ENCODE measurements at places on chromosomes 6 and 20.

DNA sequence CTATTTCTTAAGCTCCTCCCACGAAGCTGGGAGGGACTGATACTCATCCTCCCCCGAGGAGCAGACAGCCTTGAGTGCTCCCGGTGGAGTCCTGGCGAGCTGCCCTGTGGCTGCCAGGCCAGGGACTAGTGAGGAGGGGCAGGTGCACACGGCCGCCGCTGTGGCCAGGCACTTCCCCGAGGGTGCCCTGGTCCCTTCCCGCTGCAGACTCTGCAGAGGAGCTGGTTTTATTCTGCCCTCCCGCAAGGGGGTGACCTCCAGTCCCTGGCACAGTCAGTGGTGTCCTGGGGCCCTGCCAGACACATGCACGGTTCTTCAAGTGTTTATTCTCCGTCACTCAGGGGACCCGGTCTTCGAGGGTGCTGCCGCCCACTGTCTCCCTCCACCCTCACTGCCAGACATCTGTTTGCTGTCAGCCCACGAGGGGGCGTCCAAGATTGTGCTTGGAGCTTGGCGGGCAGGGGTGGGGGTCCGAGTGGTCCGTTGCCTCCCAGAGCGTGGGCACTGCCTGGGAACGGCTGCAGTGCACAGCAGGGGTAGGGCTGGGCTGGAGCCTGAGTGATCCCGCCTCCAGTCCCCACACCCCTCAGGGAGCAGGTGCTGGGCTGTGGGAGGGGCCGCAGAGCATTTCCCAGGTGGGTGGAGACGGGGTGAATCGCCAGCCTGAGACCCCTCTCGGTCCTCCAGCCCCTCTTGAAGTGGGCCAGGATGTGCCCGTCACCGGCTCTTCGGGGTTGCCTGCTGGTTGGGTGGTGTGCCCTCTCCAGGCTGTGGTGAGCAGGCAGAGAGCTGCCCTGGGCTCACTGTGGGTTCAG lies 3.1 kb upstream of the CABLES2 start:
- peak; percentile 66 for DNase-seq

- no peak for DNase-seq
Observed at GRCh38 chr20:32160341-32160740, 47.2 kb downstream of the PLAGL2 start.

DNA sequence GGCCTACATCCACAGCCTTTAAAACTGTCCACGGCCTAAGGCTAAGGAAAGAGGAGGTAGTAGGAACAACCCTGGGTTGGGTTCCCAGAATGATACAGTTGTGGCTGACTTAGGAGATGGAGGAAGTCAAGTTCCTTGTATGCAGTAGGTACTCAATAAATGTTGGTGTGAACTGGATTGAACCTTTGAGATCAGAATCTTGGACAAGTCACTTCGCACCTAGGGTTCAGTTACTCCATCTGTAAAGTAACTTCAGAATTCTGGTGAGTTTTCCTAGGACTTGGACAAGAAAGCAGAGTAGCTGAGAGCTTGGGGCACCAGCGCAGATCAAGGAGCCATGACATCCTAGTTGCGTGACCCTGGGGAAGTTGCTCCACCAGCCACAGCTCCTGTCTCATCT lies 9.1 kb downstream of the XKR7 start:
- no peak for DNase-seq

GRCh38 chr20:18728870-18729224 lies 84.7 kb upstream of the SCP2D1 start:
- DNase-seq = no peak

DNA sequence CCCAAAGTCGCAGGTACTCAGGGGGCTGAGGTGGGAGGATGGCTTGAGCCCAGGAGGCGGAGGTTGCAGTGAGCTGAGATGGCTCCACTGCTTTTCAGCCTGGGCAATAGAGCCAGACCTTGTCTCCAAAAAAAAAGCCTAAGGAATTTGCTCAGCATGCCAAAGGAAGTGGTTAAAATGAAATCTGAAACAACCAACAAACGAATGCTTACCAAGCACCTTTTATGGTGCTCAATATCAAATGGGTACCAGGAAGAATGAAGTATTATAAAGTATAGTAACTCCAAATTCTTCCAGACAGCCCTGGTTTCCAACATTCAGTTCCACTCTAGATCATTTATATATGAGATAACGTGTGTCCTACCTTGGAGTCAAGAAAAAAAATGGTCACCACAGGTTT lies 14.0 kb downstream of the GMDS start:
- no peak for DNase-seq

- DNase-seq = no peak
Observed at GRCh38 chr6:150560004-150560883, 39.4 kb upstream of the PLEKHG1 start.

DNA sequence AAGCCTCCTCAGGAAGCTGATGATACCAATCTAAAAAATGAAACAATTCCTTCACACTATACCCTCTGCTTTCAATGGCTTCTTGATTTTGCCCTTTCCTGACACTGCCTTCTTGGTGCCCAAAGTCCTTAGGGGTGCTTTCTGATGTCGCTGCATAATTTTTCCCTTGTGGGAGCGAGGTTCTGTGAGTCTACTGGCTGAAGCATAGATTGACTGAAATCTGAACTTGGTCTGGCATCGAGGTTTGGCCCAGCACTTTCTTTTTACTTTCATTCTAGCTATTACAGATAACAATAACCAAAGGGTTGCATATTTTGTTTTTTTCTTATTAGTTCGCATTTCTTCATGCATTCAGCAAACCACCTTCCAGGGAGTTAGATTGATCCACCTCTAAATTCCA lies 65.8 kb downstream of the E2F3 start:
- DNase-seq = no peak

DNA sequence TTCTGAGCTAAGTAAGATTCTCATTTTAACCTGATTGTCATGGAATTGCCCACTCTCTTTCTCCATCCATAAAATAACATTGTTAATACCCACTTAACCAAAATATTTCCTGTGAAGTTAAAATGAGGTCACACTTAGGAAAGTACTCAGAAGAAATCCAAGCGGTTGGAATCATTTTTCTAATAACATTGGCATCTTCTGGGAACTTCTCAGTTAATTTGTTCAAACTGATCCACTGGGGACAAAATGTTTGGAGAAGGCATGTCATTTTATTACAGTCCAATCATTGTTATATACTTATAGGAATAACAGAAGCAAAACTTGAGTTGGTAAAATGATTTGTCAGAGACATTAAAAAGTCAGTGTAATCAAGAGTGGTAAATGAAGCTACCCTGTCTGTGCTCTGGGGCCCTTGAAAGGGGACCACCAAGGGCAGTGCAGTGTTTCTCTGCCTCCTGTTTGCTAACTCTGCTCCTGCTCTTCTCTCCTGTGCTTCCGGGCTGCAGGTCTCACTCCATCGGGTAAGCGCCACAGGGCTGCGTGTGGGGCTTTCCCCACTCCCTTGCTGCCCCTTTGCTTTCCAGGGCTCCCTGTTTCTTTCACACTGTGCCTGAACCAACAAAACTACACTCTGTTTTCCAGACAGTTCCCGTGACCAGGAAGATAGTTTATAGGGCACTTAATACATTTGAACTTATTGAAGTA lies 50.1 kb downstream of the HDDC2 start:
- no peak for DNase-seq

DNA sequence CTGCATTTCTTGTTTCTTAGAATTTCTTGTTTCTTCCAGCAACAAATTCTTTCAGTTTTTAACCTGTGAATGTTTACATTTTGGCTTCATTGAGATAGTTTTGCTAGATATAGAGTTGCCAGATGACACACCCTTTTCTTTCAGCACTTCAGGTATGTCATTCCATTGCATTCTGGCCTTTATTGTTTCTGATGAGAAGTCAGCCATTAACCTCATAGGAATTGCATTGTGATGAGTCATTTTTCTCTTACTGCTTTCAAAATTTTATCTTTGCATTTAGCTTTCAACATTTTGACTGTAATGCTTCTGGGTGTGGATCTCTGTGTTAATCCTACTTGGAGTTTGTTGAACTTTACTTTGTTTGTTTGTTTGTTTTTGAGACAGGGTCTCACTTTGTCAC lies 440.3 kb upstream of the HS3ST5 start:
- no peak for DNase-seq

GRCh38 chr6:110048221-110048875 lies 70.2 kb downstream of the GPR6 start:
- no peak for DNase-seq

- no peak for DNase-seq
Observed at GRCh38 chr20:6700563-6701329, 66.7 kb upstream of the BMP2 start.

GRCh38 chr6:44264154-44265006 lies 971 bp downstream of the NFKBIE start:
- DNase-seq = peak; percentile 68

GRCh38 chr6:130852844-130853554 lies 25.8 kb downstream of the SMLR1 start:
- no peak for DNase-seq

- DNase-seq = peak; percentile 32
Observed at GRCh38 chr20:2804041-2804828, 3.8 kb upstream of the CPXM1 start.

GRCh38 chr6:31945507-31946369 lies at the start of gene CFB:
TSS of gene CFB (plus strand) at chr6:31946095. CDS start at chr6:31946222, 127 bp downstream.
- DNase-seq = no peak

GRCh38 chr6:138815797-138816528 lies 20.1 kb downstream of the ECT2L start:
- no peak for DNase-seq

- no peak for DNase-seq
Observed at GRCh38 chr20:50142812-50143211, 10.7 kb downstream of the PEDS1 start.

DNA sequence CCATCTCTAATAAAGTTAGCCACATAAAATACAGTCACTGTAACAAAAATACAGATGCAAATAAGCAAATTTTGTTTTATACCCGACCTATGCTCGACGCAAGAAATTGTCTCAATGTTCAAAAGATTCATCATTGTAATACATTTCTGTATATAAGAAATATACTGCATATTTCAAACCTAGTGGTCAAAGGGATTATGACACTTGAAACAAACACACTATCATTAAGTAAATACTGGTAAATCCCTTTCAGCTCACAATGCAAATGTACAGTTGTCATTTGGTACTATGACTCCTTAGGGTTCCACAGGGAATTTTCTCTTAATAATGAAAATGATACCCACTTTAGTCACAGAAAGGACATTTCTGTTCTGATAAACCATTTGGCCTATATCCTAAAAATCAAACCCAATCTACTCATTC lies 2.2 kb downstream of the HIVEP2 start:
- no peak for DNase-seq

DNA sequence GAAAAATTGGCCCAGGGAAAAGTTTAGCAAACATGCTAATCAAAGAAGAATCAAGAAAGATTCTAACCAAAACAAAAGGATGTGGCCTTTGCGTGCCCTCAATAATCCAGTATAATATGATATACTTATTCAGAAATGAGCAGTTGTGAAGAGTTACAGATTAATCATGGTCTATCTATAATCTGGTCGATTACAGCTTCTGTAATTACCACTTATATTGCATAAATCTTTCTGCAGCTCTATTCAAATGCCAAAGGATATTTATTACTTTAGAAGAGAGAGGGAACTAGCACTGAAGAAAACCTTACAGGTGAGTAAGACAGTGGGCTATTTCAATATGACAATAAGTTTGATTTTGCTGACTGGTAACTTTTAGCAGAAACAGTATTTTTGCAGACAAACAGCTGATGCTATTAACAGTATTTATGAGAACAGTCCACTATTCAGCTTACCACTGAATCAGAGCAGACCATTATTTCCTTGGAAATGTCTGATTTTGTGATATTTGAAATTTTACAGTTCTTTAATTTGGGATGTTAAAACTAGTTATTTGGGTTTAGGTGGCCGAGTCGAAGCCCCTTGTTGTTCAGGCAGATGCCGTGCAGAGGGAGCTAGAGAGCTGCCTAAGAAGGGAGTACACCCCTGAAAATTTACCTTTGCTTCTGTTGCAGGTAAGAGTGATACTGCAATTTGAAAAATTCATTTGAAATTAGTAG lies 92.2 kb downstream of the CEP57L1 start:
- DNase-seq = peak; percentile 67

DNA sequence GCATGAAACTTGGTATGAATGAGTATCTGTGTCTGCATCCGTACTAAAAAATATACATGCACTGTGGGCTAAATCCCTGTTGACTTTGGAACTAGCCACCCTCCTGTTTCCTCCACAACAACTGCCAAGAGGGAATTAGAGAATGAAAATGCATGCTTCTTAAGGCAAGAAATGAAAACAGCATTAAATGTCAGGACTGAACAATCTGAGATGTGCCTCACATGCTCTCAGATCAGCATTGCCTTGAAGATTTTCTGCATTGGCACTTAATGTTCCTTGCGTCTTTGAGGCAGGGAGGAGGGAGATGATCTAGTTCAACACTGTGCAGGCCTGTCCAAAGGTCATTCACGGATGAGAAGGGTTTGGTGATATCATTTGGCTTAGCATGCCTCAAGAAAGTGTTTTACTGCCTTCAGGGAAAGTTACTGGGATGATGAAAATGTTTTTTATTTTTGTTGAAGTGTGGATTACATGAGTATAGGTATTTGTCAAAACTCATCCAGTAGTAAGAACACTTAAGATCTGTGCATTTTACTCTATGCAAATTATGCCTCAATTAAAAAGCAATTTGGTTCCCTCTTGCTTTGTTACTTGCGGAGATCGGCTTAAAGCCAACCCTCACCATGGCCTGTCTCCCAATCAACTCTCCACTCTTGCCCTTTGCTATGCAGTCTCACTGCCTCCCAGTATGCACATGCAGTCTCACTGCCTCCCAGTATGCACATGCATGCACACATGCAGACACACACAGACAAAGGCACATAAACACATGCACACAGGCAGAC lies 47.5 kb upstream of the RIN2 start:
- DNase-seq = no peak

- no peak for DNase-seq
Observed at GRCh38 chr20:54019585-54019984, 50.8 kb downstream of the BCAS1 start.

DNA sequence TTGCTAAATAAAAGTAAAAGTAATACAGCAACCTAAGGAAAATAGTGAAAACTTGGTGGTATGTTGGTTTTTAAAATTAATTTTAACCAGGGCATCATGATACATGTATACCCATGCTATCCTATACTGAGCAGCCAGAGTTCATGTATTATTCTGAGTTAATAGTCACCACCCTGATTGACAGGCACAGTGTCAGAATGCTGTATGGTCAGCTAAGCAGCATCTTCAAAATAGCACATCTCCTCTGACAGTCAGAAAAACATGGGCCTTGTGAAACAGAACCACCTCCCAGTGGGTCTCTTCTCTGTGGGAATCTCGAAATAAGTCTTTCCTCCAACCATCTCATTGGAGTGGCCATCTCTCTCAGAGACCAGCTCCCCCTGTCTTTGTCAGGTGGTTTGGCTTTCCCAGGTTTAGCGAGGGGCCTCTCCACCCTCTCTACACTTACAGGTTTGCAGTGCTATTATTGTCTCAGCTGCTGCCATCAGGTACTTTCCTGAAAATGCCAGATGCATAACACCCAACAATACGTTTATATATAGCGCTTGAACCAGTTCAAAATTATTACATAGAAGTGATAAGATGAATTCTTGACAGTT lies 47.1 kb upstream of the RNF8 start:
- DNase-seq = no peak

GRCh38 chr20:59630526-59630925 lies 26.2 kb downstream of the PHACTR3 start:
- DNase-seq = no peak

- no peak for DNase-seq
Observed at GRCh38 chr6:145829950-145830349, 15.4 kb upstream of the FBXO30 start.

All from activated CD8-positive, alpha-beta memory T cell treated with anti-CD3 and anti-CD28 coated beads, Interleukin-2, amount 50 U/mL, for 48 hours (primary cell).